ENCODE measurements at places on chromosomes 16 and 17.

DNA sequence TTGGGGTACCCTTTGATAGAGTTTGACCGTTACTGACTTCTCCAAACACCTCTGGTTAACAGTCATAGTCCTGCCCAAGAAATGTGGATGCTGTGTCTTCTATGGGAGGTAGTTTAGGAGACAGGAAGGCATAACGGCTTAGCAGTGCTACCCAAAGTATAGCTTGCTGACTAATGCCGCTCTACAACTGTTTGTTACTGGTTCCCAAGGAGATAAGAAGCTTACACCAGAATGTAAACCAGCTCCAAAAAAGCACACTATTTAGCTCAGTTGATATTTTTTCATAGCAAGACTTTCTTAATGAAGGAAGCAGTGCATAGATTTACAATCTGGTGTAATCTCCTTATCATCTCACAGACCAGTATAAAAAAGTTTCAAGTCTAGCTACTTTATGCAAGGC, 95.7 kb downstream of the HS3ST3B1 start:
- no peak for DNase-seq

DNA sequence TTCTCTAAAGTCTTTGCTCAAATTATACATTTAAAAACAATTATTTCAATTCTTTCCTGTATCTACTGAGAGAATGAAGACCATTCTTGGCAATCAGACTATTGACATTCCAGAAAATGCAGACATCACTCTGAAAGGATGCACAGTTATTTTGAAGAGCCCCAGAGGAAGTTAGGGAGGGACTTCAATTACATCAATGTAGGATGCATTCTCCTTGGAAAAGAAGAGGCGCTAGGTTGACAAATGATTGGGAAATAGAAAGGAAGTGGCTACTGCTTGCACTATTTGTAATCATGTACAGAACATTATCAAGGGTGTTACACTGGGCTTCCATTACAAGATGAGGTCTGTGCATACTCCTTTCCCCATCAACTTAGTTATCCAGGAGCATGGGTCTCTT, 74.3 kb downstream of the SSH2 start:
- no peak for DNase-seq

GRCh38 chr16:89150090-89150835, 21.3 kb upstream of the CDH15 start:
- no peak for DNase-seq

DNA sequence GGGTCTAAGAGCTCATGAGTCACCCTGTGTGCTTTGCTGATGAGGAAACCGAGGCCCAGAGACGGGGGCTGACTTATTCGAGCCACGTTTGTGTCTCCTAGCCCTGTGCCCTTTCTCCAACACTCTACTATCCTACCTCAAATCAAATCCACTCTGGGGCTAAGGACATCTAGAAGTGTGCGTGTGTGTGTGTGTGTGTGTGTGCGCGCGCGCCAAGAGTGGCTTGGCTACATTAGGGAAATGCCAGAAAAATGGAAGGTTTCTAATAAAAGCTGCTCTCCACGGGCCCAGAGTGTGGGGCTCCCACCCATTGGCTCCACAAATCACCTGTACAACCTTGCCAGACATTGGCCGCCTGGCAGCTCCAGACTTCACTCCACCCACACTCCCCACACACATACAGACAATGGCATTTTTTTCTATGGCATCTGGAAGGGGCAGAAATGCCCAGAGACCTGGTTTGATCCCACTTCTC, 30.3 kb upstream of the PHOSPHO1 start:
- DNase-seq, result no peak

- no peak for DNase-seq
Observed at GRCh38 chr16:84044118-84044488, 1.5 kb upstream of the SLC38A8 start.

- no peak for DNase-seq
Observed at GRCh38 chr16:82895843-82896242, 269.1 kb downstream of the CDH13 start.

DNA sequence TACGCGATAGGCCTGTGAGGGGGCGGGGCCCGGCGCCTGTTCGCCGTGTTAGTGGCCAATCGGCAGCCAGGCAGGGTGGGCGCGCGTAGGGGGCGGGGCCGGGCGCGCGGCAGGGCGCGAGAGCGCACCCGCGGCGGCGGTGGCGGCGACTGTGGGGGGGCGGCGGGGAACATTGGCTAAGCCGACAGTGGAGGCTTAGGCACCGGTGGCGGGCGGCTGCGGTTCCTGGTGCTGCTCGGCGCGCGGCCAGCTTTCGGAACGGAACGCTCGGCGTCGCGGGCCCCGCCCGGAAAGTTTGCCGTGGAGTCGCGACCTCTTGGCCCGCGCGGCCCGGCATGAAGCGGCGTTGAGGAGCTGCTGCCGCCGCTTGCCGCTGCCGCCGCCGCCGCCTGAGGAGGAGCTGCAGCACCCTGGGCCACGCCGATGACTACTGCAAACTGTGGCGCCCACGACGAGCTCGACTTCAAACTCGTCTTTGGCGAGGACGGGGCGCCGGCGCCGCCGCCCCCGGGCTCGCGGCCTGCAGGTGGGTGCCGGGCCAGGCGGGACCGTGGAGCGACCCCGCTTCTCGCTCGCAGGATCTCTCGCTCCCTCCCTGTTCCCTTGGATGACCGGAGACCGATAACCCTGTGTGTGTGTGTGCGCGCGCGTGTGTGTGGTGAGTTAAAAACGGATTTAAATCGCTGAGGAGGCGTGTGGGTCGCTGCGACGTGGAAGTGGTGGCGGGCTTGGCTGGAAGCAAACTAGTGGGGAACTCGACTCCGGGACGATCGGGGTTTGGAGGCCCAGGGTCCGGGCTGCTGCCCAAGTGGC, at the start of gene NFATC3:
NFATC3 (plus strand) TSS at position 112 of the 813 bp plus-strand sequence; CDS start at position 424, 312 bp downstream.
- peak; percentile 100 for DNase-seq

DNA sequence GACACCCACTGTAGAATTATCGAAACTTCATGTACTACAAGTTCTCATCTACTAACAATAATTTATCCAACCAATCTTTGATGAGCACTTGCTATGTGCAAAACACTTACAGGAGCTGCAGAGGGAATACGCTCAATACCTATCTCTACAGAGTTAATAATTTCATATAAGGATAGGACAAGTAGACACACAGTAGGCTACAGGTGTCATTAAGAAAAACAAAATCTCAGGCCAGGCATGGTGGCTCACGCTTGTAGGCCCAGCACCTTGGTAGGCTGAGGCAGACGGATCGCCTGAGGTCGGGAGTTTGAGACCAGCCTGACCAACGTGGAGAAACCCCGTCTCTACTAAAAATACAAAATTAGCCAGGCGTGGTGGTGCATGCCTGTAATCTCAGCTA, 91.3 kb upstream of the PLEKHM1 start:
- DNase-seq, result no peak

All from CD8-positive, alpha-beta T cell (primary cell).